Activated CD4-positive, CD25-positive, alpha-beta regulatory T cell treated with anti-CD3 and anti-CD28 coated beads, Interleukin-2, amount 50 U/mL, for 24 hours (primary cell): ENCODE measurements at places on chromosomes 2 and 18.
A peak's percentile ranks its signal among the peaks of the same experiment; 100 is the strongest.

DNA sequence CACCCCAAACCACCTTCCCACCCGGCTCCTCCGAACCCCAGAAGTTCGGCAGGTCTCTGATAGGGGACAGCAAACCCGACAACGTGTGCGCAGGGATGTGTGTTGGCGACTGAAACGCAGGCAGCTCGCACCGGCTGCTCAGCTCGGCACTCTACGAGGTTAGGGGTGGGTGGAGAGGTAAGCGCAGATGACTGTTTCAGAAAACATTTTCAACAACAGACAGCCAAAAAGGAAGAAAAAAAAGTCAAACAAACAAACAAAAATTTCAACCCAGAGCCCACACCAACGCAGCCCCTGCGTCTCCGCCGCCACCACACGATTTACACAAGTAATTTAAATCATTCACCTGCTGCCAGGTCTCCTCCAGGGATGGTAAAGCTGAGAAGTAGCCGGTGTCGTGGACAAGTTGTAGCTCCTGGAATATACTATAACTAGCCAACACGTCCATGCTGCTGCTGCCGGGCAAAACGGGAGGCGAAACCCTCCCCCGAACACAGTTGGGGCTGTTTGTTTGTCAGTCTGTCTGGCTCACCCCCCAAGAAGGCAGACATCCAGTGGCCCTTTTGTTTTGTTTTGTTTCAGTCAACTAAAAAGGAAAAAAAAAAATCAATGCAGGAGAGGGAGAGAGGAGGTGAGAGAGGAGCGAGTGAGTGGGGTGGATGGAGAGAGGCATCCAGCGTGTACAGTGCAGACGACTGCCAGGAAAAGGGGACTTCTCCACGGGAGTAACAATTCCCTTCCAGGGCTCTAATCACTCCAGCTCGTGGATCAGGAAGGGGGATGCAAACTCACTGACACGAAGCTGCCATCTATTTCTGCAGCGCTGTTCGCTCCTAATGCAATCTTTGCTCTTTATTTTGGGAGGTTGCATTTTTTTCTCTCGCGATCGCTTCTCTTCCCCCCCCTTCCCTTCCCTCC, at the start of gene KLF7:
TSS of gene KLF7 (minus strand) at position 828 of the 918 bp plus-strand sequence. CDS start at position 448, 380 bp downstream.
- ATAC-seq, result peak; percentile 17

DNA sequence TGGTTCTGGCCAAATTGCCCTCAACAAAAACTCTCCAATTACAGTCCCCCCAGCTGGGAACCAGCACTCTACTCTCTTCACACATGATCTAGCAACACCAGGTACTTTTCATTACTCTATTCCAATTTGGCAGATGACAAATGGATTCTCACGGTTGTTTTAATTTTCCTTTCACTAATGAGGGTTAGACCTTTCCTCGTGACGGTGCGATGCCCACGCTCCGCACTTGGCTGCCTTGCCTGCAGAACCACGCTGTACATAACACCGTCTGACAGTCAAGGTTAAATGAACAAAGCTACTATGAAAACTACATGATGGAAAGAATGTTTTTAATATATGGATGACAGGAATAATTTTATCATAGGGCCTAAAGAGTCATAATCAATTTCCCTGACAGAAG, 141.5 kb downstream of the FBXO15 start:
- no peak for ATAC-seq

DNA sequence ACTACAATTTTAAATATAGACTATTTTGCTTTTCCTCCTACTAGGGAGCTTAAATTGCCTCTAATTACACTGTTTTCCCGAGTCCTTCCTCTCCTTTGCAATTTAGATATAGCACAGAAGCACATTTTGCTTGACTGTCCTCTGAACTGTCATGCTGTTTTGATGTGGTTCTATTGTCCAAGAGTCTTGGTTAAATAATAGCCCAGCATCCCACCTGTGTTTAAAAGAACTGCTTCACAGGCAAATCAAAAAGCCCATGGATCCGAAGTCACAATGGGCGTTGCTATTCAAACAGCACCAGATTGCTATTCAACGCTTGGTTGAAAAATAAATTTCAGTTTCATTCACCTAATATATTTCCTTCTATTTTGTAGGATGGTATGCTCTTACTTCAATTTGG, 22.3 kb upstream of the ACTR3 start:
- ATAC-seq, result no peak

DNA sequence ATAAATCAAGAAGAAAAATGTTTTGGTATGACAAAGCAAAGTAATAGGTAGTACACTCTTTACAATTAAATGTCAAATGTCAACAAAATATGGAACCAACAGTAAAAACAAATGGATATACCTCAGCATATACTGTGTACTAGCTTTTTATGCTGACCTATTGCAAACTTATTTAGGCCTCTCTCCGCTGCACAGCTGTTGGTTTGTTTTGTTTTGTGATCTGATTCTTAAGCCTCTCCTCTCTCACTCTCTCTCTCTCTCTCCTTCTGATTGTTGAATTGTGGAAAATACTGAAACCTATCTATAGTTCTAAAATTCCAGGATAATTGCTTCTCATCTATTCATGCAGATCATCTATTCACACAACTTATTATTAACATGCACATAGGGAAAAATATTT, 154.9 kb upstream of the ARHGAP28 start:
- no peak for ATAC-seq

GRCh38 chr2:162591403-162592083, 247.0 kb downstream of the KCNH7 start:
- ATAC-seq, result no peak

GRCh38 chr2:240998706-240998994, 232 bp downstream of the SNED1 start:
- no peak for ATAC-seq

- ATAC-seq, result no peak
These were observed 220.6 kb downstream of the SETBP1 start for GRCh38 chr18:44901283-44901682.

- no peak for ATAC-seq
These were observed 214.0 kb downstream of the SS18 start for GRCh38 chr18:25876330-25876948.

- peak; percentile 91 for ATAC-seq
These were observed 82.6 kb upstream of the TANK start for GRCh38 chr2:161077367-161078210.

GRCh38 chr2:23791030-23791429, 135.9 kb downstream of the ATAD2B start:
- no peak for ATAC-seq

GRCh38 chr18:68985172-68985820, 187.4 kb downstream of the CCDC102B start:
- no peak for ATAC-seq

DNA sequence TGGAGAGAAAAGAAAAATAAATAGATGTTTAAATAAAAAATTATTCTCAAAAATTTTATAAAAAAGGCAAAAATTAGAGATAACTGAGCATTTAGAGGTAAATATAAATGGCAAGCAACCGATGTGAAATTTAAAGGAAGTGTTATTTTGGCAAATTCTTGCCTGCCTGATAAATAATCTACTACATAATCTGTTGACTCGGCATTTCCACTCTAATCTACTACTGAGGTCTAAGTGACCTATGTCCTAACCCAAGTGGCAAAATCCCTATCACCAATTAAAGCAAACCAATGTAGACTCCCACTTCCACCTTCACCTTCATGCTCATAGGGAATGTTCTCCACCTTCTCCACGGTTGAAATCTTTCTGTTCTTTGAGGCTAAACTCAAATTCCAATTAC, 1124.1 kb upstream of the CDH2 start:
- no peak for ATAC-seq

DNA sequence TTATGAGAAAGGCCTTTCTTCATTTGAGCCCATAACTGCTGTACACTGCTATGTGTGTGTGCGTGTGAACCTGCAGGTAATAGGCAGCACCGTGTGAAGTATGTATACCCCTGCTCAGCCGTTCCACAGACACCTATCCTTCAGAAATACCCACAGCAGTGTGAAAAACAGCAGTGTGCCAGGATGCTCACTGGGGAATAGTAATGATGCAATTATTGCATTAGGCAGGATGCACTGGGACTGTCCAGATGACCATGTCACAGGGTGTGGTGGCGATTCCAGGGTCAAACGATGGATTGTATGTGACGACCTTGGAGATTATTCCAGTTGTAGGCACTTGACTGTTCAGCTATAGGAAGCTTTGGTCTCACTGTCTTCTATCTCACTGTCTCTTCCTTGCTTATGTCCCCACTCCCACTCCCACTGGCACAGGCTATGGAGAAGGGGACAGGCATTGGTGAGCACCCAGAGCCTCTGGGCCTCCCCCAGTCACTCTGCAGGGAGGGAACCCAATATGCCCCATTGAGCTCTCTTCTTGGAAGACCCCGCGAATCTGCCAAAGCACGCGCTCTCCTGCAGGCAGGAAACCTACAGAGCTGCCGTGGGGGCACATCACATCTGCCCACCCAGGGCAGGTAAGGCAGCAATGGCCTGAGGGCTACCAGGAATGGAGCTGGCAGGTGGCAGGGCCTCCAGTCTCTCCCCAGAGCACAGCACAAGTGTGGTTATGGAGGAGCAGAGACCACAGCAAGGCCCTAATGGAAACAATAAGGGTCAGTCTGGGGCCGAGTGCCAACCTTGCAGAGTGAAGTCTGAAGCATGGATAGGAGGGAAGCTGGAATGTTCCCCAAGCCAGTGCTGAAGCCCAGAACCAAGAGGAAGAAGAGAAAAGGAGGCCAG, 518.9 kb upstream of the RAB6C start:
- no peak for ATAC-seq

GRCh38 chr2:158047156-158047611, 54.5 kb upstream of the UPP2 start:
- ATAC-seq, result no peak

DNA sequence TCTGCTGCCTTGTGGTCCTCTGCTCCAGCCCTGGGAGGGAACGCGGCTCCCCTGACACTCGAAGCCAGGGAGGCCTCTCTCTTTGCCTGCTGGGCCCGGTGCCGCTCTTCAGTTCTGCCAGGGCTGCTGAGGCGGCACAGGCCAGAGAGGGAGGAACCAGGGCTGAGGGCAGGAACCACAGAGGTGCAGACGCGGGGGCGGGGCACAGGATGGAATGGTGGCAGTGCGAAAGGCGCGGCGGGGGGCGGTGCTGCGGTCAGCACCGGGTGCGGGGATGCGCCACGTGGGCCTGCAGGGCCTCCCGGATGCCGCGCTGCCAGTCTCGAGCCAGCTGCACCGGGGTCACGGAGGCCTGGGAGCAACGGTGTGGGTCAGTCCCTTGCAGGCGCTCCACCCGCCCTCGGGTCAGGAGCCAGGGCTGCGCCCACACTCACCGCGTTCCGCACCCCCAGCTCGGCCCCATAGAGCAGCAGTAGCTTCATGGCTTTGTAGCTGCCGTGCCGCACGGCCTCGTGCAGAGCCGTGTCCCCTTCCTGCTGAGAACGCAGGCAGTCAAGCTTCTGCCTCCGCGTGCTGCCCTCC, 4.4 kb downstream of the ANKRD23 start:
- peak; percentile 90 for ATAC-seq

- no peak for ATAC-seq
These were observed 11.1 kb downstream of the LIMS2 start for GRCh38 chr2:127664065-127664894.

GRCh38 chr2:76506538-76506937, 795.8 kb upstream of the GCFC2 start:
- ATAC-seq, result no peak

DNA sequence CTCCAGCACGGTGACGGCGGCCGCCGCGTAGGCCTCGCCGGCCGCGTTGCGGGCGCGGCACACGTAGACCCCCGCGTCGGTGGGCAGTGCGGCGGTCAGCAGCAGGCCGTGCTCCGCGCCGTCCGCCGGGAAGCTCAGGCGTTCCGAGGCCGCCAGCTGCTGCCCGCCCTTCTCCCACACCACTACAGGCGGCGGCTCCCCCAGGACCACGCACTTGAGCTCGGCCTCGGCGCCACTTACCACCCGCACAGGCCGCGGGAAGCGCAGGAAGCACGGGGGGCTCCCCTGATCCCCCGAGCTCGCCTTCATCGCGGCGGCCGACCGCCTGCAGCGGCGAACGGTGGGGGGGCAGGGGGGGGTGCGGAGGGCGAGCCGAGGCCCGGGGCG, 422 bp downstream of the OBSL1 start:
- ATAC-seq, result no peak

- no peak for ATAC-seq
These were observed 137.6 kb upstream of the BCL2L11 start for GRCh38 chr2:110983133-110983532.

GRCh38 chr2:151891566-151892194, 63.5 kb upstream of the ARL5A start:
- no peak for ATAC-seq

- no peak for ATAC-seq
These were observed 28.6 kb downstream of the IGFBP2 start for GRCh38 chr2:216661639-216662375.

DNA sequence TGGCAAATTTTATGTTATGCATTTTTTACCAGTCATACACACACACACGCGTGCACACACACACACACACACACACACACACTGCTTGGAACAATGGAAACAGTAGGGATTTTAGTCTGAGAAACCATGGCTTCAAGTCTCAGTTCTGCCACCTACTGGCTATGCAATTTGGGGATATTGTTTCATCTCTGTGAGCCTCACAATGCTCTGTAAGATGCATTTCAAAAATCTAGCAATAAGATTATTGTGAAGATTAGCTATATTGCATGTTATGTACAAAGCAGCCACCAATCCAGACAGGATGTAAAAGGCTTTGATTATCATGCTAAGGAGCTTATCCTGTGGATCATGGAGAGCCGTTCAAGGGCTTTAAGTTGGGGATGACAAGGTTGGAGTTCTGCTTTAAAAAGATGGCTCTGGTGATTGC, 401.4 kb downstream of the NBAS start:
- no peak for ATAC-seq

GRCh38 chr2:68727683-68728375, 6.8 kb upstream of the ARHGAP25 start:
- ATAC-seq, result no peak

DNA sequence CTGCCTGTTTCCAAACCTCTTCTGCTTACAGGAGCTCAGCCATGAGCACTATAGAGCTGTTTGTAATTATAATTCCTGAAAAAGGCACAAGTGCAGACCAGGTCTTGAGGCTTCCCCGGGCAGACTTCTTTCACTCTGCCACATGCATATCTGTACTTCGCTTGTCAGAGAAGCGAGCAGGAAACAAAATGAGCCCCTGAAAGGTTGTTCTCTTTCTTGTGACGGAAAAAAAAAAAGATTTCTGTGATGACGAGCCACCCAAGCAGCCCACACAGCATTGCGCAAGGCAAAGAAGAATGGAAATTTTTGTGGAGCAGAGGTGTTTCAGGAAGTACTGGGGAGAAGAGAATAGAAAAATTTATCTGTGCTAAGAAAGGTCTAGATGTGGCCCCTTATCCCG, 54.0 kb upstream of the LINC00305 start:
- no peak for ATAC-seq

DNA sequence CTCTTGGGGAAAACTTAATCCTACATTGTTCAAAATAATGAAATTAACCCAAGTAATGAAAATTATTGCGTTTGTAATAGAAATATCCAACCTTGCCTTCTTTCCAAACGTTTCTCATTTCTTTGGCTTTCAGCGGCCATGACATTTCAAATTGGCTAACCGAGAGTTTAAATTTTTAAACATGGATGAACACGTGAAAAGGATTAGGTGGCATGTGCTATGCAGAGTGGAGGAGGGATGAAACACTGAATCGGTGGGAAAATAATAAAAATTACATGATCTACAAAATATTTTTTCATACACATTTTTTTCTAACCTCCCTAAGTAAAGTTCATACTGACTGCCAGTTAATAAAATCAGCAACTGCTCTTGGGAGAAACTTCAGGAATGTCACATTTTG, 728.4 kb upstream of the PKDCC start:
- ATAC-seq, result no peak

GRCh38 chr18:47748847-47749599, 181.4 kb downstream of the SMAD2 start:
- ATAC-seq, result peak; percentile 95

GRCh38 chr2:156864325-156864724, 393.2 kb upstream of the GALNT5 start:
- ATAC-seq, result no peak
